Sigmoid colon (tissue), 7 donors: ENCODE measurements at places on chromosomes 6 and 20.

- no peaks in the 10 kb centered on the region for H3K36me3 ChIP-seq
- DNase-seq, result no peak
- peaks cover 22% of the 10 kb centered on the region for H3K4me1 ChIP-seq
- peaks cover 28% of the 10 kb centered on the region for H3K27me3 ChIP-seq
- H3K4me3 ChIP-seq, result no peak overlapping the region
Measured at GRCh38 chr20:655726-656624, 3.0 kb upstream of the SRXN1 start.

- H3K4me1 ChIP-seq, result no peaks in the 10 kb centered on the region
- DNase-seq, result no peak
- no peak overlapping the region for H3K4me3 ChIP-seq
- H3K27ac ChIP-seq, result no peak overlapping the region
- H3K36me3 ChIP-seq, result no peaks in the 10 kb centered on the region
- no peaks in the 10 kb centered on the region for H3K27me3 ChIP-seq
Measured at GRCh38 chr6:154394571-154394970, 38.0 kb upstream of the IPCEF1 start.

GRCh38 chr6:82275686-82276085, 28.1 kb upstream of the IBTK start:
- no peaks in the 10 kb centered on the region for H3K4me1 ChIP-seq
- no peak overlapping the region for H3K27ac ChIP-seq
- H3K4me3 ChIP-seq, result no peak overlapping the region
- no peak for DNase-seq
- no peaks in the 10 kb centered on the region for H3K36me3 ChIP-seq

- H3K36me3 ChIP-seq, result no peaks in the 10 kb centered on the region
- no peaks in the 10 kb centered on the region for H3K4me1 ChIP-seq
- no peaks in the 10 kb centered on the region for H3K27me3 ChIP-seq
- no peak for DNase-seq
- no peak overlapping the region for H3K27ac ChIP-seq
Measured at GRCh38 chr6:127182501-127182900, 64.0 kb downstream of the RSPO3 start.
